ENCODE measurements at places on chromosomes 7 and 10.

GRCh38 chr10:3096149-3096548, 28.8 kb downstream of the PFKP start:
- DNase-seq: no peak

GRCh38 chr10:70477661-70478162, 855 bp upstream of the PALD1 start:
- peak; percentile 71 for DNase-seq

GRCh38 chr10:73416571-73416970, 2.7 kb upstream of the ANXA7 start:
- DNase-seq: no peak

GRCh38 chr10:47133871-47134570, 166.0 kb upstream of the GDF10 start:
- DNase-seq: no peak

- DNase-seq: no peak
Measured at GRCh38 chr7:88344956-88345832, 38.5 kb upstream of the STEAP4 start.

DNA sequence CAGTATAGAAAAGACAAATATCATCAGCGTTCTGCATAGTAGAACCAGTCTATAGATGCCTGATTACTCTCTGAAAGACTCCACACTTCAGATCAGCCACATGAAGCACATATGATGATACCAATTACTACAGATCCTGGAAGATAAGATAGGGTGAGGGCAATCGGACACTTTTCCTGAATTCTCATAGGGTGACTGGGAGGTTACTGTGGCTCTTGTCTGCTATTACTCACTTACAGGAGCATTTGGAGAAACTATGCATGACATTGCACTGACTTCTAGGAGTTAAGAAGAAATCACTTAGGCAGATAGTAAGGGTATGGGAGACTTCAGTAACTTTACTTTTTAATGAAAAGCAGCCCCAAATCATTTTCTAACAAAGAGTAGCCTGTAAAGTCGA, 1140.9 kb downstream of the XPNPEP1 start:
- no peak for DNase-seq

DNA sequence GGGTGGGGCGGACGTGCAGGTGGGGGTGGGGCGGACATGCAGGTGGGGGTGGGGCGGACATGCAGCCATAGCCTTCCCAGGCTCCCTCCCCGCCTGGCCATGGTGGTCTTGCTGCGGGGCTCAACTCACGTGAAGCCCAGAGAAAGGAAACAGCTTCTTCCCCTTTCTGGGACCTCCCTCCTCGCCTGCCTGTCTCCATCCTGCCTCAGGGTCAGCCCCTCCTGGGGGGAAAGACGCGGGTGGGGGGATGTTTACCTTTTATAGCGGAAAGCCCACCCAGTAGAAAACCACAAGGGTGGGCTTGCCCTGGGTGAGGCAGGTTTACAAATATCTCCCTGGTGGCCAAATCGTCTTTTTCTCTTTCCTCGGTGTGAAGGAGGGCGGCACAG, 520.0 kb downstream of the GLRX3 start:
- DNase-seq: no peak

- no peak for DNase-seq
Measured at GRCh38 chr10:95813054-95813685, 57.2 kb downstream of the ENTPD1 start.

DNA sequence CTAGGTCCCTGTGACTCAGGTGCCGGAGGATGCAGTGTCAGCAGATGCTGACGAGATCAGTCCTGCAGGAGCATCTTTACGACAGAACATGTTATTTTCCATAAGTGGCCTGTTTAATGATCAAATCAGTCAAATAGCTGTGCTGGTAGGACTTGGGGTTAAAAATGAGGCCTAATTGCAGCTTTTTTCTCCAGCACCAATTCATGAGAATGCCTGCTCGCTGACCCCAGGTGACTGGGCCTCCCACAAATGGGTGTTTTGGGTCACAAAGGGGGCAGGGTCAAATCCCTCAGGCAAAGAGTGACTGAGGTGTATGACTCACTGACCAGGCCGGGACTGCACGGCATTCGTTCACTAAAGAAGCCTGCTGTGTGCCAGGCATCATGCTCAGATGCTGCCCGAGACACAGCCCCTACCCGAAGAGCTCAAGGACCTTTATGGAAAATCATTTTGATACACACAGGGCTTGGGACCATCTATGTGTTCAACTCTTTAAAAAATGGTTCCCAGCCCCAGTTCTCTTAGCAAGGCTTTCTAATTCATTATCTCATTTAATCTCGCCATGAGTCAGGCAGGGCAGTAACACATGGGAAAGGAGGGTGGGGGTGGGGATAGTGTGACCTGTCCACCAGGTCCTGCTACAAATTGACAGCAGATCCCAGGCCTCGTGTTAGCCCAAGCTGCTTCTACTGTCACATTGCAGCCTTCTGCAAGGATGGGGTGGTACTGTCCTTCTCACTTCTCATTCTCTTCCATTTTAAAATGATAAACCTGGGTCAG, 21.1 kb downstream of the ZNF775 start:
- DNase-seq: no peak

- no peak for DNase-seq
Measured at GRCh38 chr10:34641147-34641912, 173.8 kb downstream of the PARD3 start.

GRCh38 chr10:132209130-132209529, 22.4 kb downstream of the DPYSL4 start:
- no peak for DNase-seq

DNA sequence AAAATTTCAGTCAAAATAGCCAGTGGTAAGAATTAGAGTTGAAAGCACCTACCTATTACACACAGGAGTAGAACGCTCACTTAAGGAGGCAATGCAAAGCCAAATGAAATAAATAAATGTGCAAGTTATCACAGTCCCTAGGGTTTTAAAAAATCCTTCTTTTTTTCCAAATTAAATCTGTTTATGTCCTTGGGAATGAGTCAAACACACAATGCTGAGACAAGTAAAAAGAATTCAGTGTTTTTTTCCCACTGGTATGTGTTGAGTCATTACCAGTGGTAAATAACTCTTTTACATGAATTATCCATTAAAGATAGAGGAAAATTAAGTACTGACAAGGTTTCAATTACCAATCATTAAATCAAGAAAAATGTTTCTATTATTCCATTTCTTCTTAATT, 438.6 kb downstream of the TNS3 start:
- no peak for DNase-seq

GRCh38 chr7:1812509-1813393, 142.7 kb downstream of the ELFN1 start:
- DNase-seq: no peak

- DNase-seq: no peak
Measured at GRCh38 chr10:33179067-33179466, 155.4 kb downstream of the NRP1 start.

DNA sequence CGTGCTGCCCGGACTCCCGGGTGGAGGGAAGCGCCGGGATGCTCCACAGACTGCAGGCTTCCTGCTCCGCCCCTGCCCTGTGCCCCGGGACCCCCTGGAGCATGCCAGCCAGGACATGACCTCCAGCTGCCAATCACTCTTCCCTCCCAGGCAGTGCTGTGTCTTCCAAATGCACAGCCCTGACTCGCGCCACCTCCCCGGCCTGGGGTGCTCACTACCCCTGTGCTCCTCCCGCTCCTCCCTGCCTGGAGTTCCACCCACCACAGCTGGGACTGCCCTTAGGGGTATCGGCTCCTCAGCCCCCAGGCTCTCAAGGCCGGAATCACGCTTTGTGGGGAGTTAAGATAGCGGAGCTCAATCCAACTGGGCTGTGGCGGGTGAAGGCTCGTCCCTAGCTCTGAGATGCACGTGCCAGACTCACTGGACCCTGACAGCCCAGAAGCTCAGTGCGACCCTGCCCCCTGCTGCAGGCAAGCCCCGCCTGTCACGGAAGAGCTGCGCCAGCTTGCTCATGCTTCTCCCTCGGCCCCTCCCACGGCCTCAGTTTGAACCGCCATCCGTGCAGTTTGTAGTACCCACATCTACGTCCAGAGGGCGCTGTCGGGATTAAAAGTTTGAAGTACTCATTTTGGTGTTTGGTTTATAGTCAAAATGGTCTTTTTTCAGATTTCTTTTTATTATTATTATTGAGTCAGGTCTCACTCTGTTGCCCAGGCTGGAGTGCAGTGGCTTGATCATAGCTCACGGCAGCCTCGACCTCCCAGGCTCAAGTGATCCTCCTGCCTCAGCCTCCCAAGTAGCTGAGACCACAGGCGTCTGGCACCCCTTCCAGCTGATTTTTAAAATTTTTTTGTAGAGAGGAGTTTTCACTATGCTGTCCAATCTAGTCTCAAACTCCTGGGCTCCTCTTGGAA, 142.5 kb upstream of the TCERG1L start:
- peak; percentile 29 for DNase-seq

- DNase-seq: no peak
Measured at GRCh38 chr10:67602268-67602950, 93.6 kb downstream of the CTNNA3 start.

DNA sequence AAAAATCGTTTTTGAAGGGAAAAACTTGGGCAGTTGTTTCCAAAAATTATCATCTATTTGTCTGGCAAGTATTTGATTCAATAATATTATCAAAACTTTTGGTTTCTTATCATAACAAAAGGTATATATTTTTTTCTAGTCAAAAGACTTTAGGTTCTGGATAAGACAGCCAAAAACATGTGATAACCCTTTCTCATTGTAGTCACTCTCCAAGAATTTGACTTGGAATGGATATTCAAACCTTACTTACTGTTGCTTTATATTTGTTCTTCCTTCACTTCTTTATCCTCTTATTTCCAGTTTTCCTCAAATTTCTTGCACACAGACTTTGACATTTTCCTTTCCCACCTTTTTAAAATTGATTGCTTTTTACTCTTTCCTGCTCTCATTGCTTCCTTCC, 140.9 kb upstream of the FAM3C start:
- no peak for DNase-seq

DNA sequence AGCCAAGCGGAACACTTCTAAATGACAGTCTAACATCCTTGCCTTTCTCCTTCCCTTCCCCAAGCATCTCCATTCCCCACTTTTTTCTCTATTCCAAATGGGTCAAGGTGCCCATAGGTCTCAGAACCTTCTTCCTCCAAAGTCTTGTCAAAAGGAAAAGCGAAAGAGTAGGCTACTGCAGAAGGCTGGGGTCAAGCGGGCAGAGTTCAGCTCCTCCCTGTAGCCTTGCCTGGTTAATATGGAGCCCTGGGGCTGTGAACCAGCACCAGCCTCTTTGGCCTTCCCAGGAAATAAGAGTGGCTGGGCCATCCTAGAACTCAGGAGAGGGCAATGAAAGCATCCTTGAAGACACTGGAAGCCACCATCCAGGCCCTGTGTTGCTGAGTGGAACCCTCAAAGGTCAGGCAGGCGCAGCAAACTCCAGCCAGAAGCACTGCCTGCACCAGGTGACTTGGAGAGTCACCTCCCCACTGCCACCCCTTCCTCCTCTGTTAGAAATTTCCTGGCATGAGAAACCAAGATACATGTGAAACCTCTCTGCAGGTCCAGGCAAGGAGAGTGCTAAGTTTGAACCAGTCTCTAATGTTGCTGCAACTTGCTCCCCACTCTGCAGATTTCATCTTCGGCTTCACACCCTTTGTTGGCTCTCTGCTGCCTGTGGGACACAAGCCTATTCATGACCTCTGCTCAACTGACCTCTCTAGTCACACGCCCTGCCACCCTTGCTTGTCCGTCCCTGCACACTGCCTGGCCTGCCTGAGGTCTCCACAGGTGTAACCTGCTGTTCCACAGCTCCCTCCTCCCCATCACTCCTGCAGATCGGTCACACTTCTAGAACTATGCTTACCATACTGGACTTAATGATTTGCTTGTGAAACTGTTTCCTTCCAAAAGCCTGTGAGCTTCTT, 74.9 kb downstream of the SH3PXD2A start:
- no peak for DNase-seq

GRCh38 chr10:101112799-101113594, 18.1 kb upstream of the TLX1 start:
- no peak for DNase-seq

DNA sequence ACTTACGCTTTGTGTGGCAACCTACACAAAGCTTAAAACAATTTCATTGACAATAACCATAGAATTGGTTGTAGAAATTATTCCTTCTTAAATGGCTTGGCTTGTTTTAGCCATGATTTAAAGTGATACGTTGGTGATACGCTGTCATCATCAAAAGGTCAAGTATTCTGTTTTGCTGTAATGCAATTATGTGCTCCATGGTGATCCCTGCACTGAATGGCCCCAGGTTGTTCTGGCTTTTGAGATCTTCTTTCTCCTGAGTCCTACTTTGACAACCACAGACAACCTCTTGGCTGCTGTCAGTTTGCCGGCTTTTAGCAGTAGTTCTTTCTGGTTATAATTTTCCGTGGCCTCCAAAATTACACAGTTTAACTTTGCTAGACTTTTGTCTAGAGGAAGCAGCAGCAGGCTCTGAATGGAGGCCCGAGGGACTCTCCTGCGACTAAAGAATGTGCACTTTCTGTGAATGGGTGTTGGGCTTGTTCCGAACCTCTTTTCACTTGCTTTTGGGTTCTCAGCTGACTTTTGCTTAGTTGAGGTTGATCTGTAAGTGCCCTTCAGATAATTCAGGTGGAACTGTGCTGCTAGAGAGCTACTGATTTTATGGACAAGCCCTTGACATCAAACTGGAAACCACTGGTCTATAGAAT, 104.7 kb downstream of the TMEM178B start:
- DNase-seq: no peak

DNA sequence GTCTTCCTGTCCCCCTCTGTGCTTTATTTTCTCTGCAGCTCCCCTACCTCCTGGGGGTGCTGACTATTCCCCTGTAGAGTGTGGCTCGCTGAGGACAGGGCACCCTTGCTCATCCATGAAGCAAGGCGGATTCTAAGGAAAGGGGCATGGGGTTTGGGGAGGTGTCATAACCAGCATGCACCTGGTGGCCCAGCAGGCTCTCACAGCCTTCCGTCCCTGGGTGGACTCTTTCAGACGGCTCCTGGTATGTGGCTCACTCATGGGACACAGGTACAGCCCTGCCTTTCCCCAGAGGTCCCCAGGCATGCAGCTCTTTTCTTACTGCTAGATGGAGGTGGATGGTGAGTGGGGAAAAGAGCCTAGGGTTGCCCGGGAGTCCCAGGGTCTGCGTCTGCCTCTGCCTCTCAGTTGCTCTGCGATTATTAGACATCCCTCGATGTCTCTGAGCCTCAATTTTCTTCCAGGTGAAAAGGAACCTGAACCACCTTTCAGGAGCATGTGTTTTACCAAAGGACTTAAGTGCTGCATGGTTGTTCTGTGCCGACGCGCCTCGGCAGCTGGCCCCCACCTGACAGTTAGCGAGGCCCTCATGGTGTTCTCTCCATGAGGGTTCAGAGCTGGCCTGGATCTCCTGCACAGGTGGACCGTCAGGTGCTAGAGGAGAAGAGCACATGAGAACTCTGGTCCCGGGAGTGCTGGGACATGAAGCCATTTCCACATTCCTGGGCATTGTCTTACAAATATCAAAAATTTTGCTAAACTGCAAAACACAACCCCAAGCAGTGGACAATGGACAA, 172.5 kb upstream of the SHH start:
- no peak for DNase-seq

DNA sequence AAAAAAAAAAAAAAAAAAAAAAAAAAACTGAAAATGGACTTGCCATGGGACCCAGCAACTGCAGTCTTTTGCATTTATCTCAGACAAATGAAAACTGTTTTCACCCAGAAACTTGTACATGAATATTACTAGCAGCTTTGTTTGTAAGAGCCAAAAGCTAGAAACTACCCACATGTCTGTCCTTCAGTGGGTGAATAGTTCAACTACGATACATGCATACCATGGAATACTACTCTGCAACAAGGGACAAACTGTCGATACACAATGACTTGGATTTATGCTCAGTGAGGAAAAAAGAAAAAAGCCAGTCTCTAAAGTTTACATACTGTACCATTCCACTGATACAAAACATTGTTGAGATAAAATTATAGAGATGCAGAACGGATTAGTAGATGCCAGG, 195.6 kb downstream of the KIAA1217 start:
- DNase-seq: no peak

- DNase-seq: no peak
Measured at GRCh38 chr10:47449979-47450378, 33.9 kb downstream of the ANXA8 start.

Data from activated CD4-positive, alpha-beta T cell treated with anti-CD3 and anti-CD28 coated beads for 1 hour (primary cell).